ENCODE measurements at places on chromosomes 2 and 18.

- DNase-seq: no peak
Observed at GRCh38 chr18:677951-678381, 20.5 kb downstream of the TYMS start.

GRCh38 chr2:192749611-192750200, 555.0 kb upstream of the TMEFF2 start:
- no peak for DNase-seq

DNA sequence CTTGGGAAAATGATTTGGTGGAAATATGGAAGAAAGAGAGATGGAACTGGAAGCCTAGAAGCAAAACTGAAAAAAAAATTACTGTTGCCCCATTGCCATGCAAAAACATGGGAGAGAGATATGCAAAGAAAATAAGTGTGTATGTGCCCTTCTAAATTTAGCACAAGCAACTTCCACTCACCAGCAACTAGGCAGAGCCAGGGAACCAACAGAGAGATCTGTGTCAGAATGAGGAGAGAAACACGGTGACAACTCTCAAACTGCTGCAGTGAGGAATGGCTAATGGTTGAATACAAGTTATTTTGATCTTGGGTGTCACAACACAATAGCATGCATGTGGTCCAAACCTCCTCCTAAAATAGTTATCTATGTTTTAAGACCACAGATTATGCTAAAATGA, 10.9 kb downstream of the DSC2 start:
- DNase-seq: no peak

DNA sequence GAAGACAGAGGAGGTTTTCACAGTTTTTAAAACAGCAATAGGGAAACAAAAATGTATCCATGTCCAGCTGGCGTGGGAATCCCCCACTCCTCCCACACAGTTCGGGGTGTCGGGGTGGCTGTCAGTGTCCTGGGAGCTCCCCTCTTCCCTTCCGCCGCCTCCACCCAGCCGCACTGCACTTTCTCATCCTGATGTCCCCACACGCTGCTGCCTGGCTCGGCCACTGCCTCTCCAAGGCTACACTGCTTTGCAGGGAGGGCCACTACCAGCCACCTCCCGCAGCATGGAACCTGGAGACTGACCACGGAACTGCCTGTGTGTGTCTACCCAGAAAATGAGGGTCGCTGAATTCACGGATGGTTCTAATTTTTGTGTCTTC, 138.7 kb upstream of the CTDP1 start:
- DNase-seq: no peak

- no peak for DNase-seq
Observed at GRCh38 chr2:11500702-11501303, 33.0 kb upstream of the GREB1 start.

DNA sequence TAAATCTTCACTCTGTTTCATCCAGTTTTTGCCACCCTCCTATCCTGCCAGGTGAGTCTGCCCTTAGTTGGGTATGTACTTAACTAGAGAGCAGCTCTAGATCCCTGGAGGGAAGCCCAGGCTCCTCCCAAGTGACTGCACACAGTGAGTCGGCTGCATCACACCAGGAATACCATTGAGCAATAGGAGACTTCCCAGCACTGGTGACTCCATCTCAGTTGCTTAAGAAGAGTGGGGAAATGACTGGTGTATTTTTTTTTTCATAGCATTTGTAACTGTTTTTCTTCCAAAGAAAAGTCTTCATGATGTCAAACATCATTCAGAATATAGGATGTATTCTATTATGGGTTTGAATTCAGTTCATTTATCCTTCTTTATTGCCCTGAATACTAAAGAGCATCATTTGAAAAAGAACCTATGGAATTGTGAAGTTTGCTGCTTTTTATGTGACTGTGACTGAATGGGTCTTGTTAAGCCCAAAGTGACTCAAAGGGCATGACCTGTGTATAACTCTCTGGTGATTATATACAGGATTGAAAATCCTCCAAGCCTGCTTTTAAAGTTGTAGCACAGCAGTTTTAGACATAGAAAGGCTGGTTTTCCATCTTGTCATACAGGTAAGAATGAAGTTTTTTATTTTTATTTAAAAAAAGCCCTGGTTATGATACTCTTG, 84.3 kb downstream of the MAP3K20 start:
- no peak for DNase-seq

DNA sequence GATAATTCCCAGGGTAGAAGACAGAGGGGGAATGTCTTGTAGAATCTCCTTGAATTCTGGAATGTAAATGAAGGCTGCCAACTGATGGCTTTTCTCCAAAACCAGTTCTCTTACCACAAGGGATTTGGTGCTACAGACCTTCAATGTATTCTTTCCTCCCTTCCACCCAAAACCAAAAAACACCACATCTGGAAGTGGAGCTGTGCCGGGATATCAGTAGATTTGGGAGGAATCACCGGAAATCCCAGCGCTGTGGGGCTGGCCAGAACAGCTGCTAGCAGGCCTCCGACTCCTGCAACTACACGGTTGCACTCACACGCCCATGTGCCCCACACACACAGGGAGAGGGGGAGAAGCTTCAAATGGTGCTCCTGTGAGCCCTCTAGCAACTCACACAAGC, 45.7 kb downstream of the RPL31 start:
- no peak for DNase-seq

GRCh38 chr18:45627204-45627526, 11.9 kb downstream of the SLC14A2 start:
- no peak for DNase-seq
